GM23248 (cell line): ENCODE measurements at places on chromosomes 1 and 21. TPM values are rescaled to one million over a fixed set of nuclear protein-coding genes. Genes with fewer than 3 reads are reported as not detected.

Gene OR2T11
- not detected in 2 replicates for total RNA-seq

Gene NUP210L
- 0.11 TPM in 1 of 2 replicates, not detected in the other for total RNA-seq

Gene RNF186
- total RNA-seq: not detected in 2 replicates

DNA sequence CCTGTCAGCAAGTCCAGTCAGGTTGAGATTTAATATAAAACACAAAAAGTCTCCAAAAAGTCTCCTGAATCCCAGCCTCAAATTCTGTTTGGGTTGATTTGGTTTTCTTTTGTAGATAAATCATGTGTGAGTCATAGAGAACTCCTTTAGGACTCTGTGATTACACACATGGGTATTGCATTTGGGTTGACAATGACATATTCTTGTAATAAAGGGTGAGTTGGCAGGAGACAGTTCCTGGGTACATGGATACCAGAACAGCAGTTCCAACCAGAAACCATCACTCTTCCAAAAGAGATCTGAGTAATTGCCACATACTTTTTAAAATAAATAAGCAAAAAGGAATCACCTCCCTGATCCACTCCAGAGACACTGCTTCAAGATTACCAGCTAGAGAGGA, 8.9 kb downstream of the CR2 start:
- H3K27me3 ChIP-seq: no peaks in the 10 kb centered on the region; the same call in none of the 2 replicates
- peak; percentile 33 for DNase-seq
- no peak overlapping the region for H3K4me3 ChIP-seq
- H3K27ac ChIP-seq: no peak overlapping the region
- H3K4me1 ChIP-seq: no peaks in the 10 kb centered on the region

GRCh38 chr1:211534545-211535291, 42.8 kb upstream of the RD3 start:
- no peak overlapping the region for H3K27ac ChIP-seq
- no peaks in the 10 kb centered on the region; the same call in 1 of the 2 replicates for H3K4me1 ChIP-seq
- DNase-seq: no peak

- H3K4me3 ChIP-seq: no peak overlapping the region
- no peaks in the 10 kb centered on the region for H3K36me3 ChIP-seq
- no peak overlapping the region for H3K27ac ChIP-seq
- no peaks in the 10 kb centered on the region for H3K27me3 ChIP-seq
Measured at GRCh38 chr1:31372051-31372450, 825 bp downstream of the FABP3 start.

- H3K27me3 ChIP-seq: no peaks in the 10 kb centered on the region
- H3K36me3 ChIP-seq: no peaks in the 10 kb centered on the region
Measured at GRCh38 chr1:231392389-231393131, 29.5 kb downstream of the EGLN1 start.

- no peak for DNase-seq
- no peak overlapping the region for H3K4me3 ChIP-seq
- H3K4me1 ChIP-seq: no peaks in the 10 kb centered on the region
- H3K36me3 ChIP-seq: no peaks in the 10 kb centered on the region; the same call in 1 of the 2 replicates
Measured at GRCh38 chr1:27353166-27353565, 11.3 kb downstream of the SYTL1 start.

DNA sequence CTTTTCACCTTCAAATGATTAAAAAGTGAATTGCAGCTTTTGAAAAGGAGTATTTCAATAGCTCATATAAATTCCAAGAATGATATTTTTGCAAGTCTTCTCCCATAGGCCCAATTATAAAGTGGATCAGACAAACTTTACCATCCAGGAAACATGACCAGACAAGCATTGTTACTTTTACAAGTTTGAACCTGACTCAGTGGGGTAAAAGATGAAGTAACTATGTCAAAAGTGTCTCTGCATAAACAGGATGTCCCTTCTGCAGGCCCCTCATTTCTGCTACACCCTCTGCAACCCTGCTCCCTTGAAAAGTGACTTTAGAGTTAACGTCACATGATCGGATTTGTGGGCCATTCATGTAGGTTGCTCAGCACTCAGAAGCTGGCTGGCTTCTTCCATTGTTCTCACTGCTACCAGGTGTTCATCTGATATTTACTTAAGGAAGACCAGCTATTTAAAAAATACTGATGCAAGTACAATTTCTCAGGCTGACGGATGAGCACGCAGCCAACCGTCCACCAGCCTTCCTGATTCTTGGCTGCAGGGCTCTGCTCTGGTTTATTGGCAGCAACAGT, 32.3 kb downstream of the URB1 start:
- H3K27ac ChIP-seq: no peak overlapping the region
- no peaks in the 10 kb centered on the region for H3K27me3 ChIP-seq
- no peak overlapping the region for H3K4me3 ChIP-seq
- no peak for DNase-seq
- no peaks in the 10 kb centered on the region for H3K4me1 ChIP-seq

DNA sequence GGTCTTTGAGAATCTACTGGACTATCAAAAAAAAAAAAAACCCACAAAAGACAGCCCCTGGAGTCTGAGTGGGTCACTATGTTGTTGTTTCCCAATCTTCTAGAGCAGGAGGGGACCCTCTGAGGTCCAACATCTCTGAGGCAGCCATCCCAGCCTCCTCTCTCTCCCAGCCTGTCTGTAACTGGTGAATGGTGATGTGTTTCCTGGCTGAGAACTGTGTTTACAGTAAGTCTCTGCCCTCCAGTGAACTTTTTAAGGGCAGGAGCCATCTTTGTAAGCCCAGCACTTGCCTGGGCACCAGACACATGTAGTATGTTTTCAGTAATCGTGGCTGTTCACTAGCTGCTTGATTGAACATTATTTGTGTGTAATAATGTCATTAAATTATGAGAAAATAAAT, 85.7 kb downstream of the SPATA46 start:
- H3K27ac ChIP-seq: no peak overlapping the region
- H3K27me3 ChIP-seq: no peaks in the 10 kb centered on the region
- H3K36me3 ChIP-seq: no peaks in the 10 kb centered on the region
- peaks cover 7% of the 10 kb centered on the region for H3K4me1 ChIP-seq
- no peak overlapping the region for H3K4me3 ChIP-seq

DNA sequence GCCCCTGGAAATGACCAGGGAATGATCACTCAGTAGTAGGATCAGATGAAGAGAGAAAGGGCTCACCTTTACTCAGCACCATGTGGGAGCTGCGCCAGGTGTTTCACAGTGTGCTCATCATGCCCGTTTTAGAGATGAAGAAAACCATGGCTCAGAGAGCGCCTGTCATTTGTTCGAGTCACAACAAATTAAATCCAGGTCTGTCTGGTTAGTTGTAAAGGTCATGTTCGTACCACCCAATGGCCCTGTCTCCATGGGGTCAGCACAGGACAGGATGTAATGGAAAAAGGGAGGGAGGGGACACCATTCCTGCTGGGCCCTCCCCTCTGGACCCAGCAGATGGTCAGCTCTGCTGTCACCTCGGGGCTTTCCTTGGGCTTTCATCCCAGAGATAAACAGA, 15.2 kb downstream of the KIRREL1 start:
- no peak overlapping the region for H3K4me3 ChIP-seq
- peak overlapping the region; percentile 89 for H3K27ac ChIP-seq
- DNase-seq: peak; percentile 47
- peaks cover 90% of the 10 kb centered on the region for H3K4me1 ChIP-seq
- H3K27me3 ChIP-seq: no peaks in the 10 kb centered on the region
- no peaks in the 10 kb centered on the region for H3K36me3 ChIP-seq

DNA sequence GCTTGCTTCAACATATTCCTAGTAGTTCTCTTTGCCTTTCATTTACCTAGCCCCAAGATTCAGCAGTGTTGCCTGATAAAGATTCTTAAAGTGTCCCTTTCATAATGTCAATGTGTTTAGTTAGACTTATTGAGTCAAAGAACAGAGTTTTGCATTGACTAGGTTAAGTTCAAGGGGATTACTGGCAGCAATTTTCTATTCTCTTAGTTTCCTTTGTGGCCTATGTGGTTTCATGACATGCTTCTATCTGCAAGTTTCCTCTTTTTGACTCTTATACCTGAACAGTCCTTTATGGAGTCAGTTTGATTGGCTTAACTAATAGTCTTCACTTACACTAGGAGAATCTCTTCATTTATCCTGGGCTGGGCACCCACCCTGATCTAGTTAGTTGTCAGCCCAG, 151.3 kb downstream of the ADGRL4 start:
- H3K4me3 ChIP-seq: no peak overlapping the region
- no peaks in the 10 kb centered on the region for H3K36me3 ChIP-seq
- H3K4me1 ChIP-seq: no peaks in the 10 kb centered on the region
- no peak overlapping the region for H3K27ac ChIP-seq
- no peaks in the 10 kb centered on the region for H3K27me3 ChIP-seq

DNA sequence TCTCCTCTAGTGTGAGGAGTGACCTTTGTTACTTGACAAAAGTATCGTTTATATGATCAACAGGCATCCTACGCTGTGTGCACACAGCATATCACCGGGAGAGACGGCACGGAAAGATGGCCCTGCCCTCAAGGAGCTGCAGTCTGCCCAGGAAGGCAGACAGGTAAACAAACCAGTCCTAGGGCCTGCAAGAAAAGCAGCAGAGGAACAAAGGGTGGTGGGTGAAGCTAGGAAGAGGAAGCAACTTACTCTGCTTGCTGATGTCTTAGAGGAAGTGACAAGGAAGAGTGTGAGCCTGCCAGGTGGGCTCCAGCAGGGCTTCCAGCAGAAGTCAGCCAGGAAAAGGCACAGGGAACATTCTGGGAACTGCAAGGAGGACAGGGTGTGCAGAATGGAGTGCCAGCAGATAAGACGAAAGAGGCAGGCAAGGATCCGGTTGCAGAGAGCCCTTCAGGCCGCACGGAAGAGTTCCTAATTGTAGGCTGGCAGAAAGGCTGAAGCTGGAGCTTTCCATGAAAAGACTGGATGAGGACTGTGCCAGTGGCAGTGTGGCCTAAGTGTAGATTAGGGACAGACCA, 106.7 kb downstream of the SLC45A1 start:
- H3K27me3 ChIP-seq: no peaks in the 10 kb centered on the region
- H3K27ac ChIP-seq: peak overlapping the region; percentile 76
- peak overlapping the region; percentile 75 for H3K4me3 ChIP-seq
- peaks cover 26% of the 10 kb centered on the region for H3K4me1 ChIP-seq

- no peaks in the 10 kb centered on the region for H3K27me3 ChIP-seq
- no peak overlapping the region; the same call in 1 of the 2 replicates for H3K27ac ChIP-seq
- 0 out of 2 replicates have a peak, but pooled peaks cover 5% of the 10 kb centered on the region for H3K4me1 ChIP-seq
- peak overlapping the region; percentile 74 for H3K4me3 ChIP-seq
Measured at GRCh38 chr1:2555634-2556276, 416 bp upstream of the TNFRSF14 start.
